Activated B cell treated with CpG ODN at 0.5 μM for 24 hours (primary cell): ENCODE measurements at places on chromosomes 5 and 9. TPM values are rescaled to one million over a fixed set of nuclear protein-coding genes. Genes with fewer than 3 reads are reported as not detected.
A peak's percentile ranks its signal among the peaks of the same experiment; 100 is the strongest.

TOR4A gene
- total RNA-seq, result 7.9 and 9.1 TPM in 2 replicates

FOXD1 gene
- 0.09 and 0.10 TPM in 2 replicates for total RNA-seq

NAIP gene
- 11.2 and 15.0 TPM in 2 replicates for total RNA-seq

CARD19 gene
- 13.7 and 15.6 TPM in 2 replicates for total RNA-seq

DNA sequence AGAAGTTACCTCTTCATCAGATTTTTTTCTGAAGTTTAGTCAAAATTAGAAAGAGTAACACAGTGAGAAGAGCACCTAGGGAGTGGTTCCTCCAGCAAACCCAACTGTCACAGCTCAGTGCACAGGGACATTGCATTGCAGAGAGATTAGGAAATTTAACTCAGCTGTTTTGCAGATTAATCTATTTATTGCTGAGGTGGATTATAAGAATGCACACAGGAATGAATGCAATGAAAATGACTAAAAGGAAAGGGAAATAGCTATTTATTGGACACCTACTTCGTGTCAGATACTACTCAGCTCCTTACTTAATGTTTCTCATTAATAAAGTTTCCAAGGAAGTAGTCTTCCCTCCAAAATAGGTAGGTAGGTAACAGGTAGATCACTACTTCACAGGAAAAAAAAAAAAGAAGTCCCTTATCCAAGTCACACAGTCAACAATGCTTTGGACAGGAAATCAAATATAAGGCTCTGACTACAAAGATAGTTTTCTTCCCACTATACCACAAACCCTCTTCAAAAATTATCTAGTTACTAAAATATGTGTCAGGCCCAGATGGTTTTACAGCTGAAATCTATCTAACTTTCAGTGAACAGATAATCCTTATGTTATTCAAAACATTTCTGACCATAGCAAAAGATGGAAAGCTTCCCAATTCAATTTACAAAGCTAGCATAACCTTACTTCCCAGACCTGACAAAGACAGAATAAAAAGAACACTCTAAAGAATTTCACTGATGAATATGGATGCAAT is 442.2 kb upstream of the MPDZ start:
- H3K4me3 ChIP-seq, result no peak overlapping the region
- H3K27ac ChIP-seq, result no peak overlapping the region
- H3K36me3 ChIP-seq, result no peaks in the 10 kb centered on the region
- no peak for DNase-seq
- no peaks in the 10 kb centered on the region for H3K27me3 ChIP-seq
- no peaks in the 10 kb centered on the region for H3K4me1 ChIP-seq

DNA sequence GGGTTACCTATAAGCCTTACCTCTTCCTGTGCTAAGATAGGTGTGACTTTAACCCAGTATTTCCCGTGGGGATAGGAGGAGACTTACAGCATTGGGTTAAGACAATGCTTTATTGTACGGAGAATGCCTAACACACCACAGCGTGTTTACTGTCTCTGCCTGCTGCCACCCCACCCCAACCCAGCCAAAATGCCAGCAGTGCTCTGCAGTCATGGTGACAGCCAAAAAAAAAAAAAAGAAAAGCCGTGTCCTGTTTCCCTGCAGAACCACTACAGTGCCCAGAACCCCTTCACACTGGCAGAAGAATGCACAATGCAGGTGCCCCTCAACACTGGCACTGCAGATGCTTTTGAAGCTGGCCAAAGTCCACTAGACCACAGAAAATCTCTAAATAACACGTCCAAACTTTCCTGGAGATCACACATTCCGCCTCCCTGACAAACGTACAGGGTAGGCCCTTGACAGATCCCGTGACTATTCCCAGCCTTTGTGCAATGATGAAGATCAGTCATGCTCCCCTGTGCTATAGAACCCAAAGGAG is 102.2 kb downstream of the SERINC5 start:
- no peak overlapping the region for H3K27ac ChIP-seq
- peaks cover 23% of the 10 kb centered on the region for H3K36me3 ChIP-seq
- DNase-seq, result no peak
- no peak overlapping the region for H3K4me3 ChIP-seq
- no peaks in the 10 kb centered on the region for H3K27me3 ChIP-seq
- H3K4me1 ChIP-seq, result peaks cover 7% of the 10 kb centered on the region

GRCh38 chr5:132734687-132735086 is 2.7 kb downstream of the KIF3A start:
- H3K4me3 ChIP-seq, result no peak overlapping the region
- H3K36me3 ChIP-seq, result peaks cover 16% of the 10 kb centered on the region
- H3K27ac ChIP-seq, result no peak overlapping the region
- DNase-seq, result no peak
- H3K4me1 ChIP-seq, result peaks cover 18% of the 10 kb centered on the region

GRCh38 chr9:130137081-130137640 is 35.0 kb upstream of the NCS1 start:
- H3K27me3 ChIP-seq, result no peaks in the 10 kb centered on the region
- no peak overlapping the region for H3K4me3 ChIP-seq
- H3K27ac ChIP-seq, result no peak overlapping the region
- H3K4me1 ChIP-seq, result peaks cover 13% of the 10 kb centered on the region
- H3K36me3 ChIP-seq, result peaks cover 39% of the 10 kb centered on the region

DNA sequence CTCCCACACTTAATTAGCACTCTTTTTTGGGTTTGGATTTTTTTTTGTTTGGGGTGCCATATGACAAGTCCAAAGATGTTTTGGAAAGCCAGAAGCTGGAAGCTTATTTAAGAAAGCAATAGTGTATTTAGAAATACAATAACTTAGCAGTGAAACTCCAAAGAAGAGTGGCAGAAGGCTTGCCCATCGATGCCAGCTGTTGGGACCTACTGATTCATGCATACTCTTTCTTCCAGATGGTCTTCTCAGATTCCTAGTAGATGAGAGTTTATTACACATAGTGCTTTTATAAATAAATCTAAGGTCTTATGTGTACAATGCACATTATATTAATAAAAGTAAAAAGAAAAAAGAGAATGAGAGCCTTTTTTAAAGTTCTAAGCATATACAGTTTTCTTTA is 374.6 kb downstream of the OSTF1 start:
- H3K27me3 ChIP-seq, result no peaks in the 10 kb centered on the region
- H3K4me3 ChIP-seq, result no peak overlapping the region
- DNase-seq, result no peak
- H3K27ac ChIP-seq, result no peak overlapping the region
- no peaks in the 10 kb centered on the region for H3K4me1 ChIP-seq

- no peak overlapping the region for H3K4me3 ChIP-seq
- no peak overlapping the region for H3K27ac ChIP-seq
- H3K36me3 ChIP-seq, result no peaks in the 10 kb centered on the region
- H3K4me1 ChIP-seq, result no peaks in the 10 kb centered on the region
- DNase-seq, result no peak
- no peaks in the 10 kb centered on the region for H3K27me3 ChIP-seq
Measured at GRCh38 chr5:136768457-136768856, 403.1 kb upstream of the TRPC7 start.

DNA sequence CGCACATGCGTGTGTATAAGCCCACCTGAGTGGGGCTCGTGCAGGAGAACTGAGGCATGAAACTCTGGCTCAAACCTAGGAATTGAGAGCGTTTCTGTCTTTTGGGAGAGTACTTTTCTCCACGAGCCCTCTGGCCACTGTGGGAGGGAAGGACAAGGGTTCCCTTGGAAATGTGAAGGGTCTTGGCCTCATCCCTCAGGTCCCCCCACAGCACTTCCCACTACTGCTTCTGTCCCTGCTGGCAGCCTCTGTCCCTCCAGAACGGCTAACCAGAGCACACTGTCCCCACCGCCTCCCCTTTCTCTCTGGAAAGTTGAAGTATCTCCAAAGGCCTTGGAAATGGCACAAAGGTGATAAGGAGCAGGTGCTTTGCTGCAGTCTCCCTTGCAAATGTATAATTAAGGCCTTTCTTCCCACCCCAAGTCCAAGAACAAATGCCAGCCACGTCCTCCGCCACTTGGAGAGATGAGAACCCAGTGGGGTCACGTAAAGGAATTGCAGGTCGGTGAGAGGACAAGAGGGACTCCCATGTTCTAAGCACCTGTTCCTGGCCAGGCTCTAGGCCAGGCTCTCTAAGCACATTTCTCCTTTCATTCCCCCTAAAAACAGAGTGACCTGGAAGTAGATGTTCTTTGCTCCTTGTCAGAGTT is 107.9 kb upstream of the LMX1B start:
- peaks cover 10% of the 10 kb centered on the region for H3K27me3 ChIP-seq
- no peak for DNase-seq
- H3K4me1 ChIP-seq, result peaks cover under 1% of the 10 kb centered on the region
- H3K36me3 ChIP-seq, result no peaks in the 10 kb centered on the region
- H3K27ac ChIP-seq, result no peak overlapping the region
- H3K4me3 ChIP-seq, result no peak overlapping the region

GRCh38 chr5:66886941-66887340 is 290.7 kb downstream of the MAST4 start:
- H3K4me1 ChIP-seq, result no peaks in the 10 kb centered on the region
- no peaks in the 10 kb centered on the region for H3K36me3 ChIP-seq
- H3K27me3 ChIP-seq, result peaks cover 5% of the 10 kb centered on the region
- no peak overlapping the region for H3K4me3 ChIP-seq
- no peak for DNase-seq

GRCh38 chr5:72845889-72846288 is 29.4 kb downstream of the TNPO1 start:
- H3K27me3 ChIP-seq, result no peaks in the 10 kb centered on the region
- H3K4me3 ChIP-seq, result no peak overlapping the region
- H3K27ac ChIP-seq, result no peak overlapping the region
- H3K36me3 ChIP-seq, result peaks cover 14% of the 10 kb centered on the region

DNA sequence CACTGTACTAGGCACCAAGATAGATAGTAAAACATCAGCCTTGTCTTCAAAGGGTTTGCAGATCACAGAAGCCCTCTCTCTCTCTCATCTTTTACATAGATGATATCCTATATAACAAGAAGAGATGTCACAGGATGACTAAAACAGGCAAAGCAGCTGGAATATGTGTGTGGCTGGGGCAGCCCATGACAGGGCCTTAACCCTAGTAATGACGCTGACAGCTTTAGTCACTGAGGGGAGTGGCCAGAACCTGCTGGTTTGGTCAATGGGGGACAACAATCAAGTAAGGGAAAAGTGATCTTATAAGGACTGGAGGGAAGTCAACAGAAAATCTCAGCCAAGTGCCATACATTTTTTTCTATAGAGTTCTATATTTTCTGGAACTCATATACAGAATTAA is 41.9 kb upstream of the RIC1 start:
- peaks cover 2% of the 10 kb centered on the region for H3K36me3 ChIP-seq
- H3K4me1 ChIP-seq, result peaks cover 96% of the 10 kb centered on the region
- no peaks in the 10 kb centered on the region for H3K27me3 ChIP-seq
- peak overlapping the region; percentile 99 for H3K27ac ChIP-seq
- peak overlapping the region; percentile 52 for H3K4me3 ChIP-seq

- DNase-seq, result no peak
- peak overlapping the region; percentile 71 for H3K27ac ChIP-seq
- peak overlapping the region; percentile 61 for H3K4me3 ChIP-seq
- no peaks in the 10 kb centered on the region for H3K36me3 ChIP-seq
- H3K4me1 ChIP-seq, result peaks cover 36% of the 10 kb centered on the region
Measured at GRCh38 chr9:136107155-136107952, 11.3 kb downstream of the TMEM250 start.

DNA sequence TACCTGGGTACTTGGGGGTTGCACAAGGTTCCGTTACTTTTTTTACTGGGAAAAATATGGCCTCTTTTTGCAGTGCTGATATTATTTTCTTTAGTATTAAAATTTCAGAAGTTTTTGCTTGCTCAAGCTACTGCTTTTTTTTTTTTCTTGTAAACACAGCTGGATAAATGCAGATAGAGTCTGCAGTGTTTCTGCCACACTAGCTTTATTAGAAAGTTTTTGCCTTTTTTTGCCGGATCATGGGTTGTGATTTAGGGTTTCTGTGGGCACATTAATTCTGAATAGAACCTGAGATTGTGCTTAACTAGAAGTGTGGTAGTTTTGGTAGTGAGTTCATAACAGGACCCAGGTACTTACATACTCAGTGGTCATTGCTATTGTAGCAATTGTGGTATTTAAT is 19.9 kb downstream of the KIAA1958 start:
- no peak overlapping the region for H3K27ac ChIP-seq
- DNase-seq, result no peak
- H3K4me1 ChIP-seq, result no peaks in the 10 kb centered on the region
- no peaks in the 10 kb centered on the region for H3K27me3 ChIP-seq
- H3K4me3 ChIP-seq, result no peak overlapping the region

DNA sequence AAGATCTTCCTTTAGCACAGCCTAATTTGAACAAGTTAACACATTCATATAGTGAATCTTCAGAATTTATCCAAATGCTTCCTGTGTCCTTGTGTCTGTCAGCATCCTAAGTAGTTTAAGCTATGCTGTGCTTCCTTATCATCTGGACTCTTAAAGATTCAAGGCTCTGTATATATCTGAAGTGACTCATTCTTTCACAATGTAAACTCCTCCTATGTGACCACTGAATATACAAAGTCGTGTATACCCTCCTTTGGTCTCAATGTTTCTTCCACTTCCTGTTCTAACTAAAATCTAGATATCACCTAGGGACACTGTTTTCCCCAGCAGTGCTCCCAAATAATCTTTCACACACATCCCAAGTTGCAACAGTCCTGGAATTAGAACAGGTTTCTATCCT is 935.7 kb upstream of the NUDT12 start:
- H3K4me1 ChIP-seq, result no peaks in the 10 kb centered on the region
- no peaks in the 10 kb centered on the region for H3K27me3 ChIP-seq
- DNase-seq, result no peak
- H3K36me3 ChIP-seq, result no peaks in the 10 kb centered on the region

GRCh38 chr9:115328228-115328627 is 210.3 kb upstream of the TNC start:
- no peaks in the 10 kb centered on the region for H3K27me3 ChIP-seq
- H3K4me3 ChIP-seq, result no peak overlapping the region
- no peaks in the 10 kb centered on the region for H3K36me3 ChIP-seq

DNA sequence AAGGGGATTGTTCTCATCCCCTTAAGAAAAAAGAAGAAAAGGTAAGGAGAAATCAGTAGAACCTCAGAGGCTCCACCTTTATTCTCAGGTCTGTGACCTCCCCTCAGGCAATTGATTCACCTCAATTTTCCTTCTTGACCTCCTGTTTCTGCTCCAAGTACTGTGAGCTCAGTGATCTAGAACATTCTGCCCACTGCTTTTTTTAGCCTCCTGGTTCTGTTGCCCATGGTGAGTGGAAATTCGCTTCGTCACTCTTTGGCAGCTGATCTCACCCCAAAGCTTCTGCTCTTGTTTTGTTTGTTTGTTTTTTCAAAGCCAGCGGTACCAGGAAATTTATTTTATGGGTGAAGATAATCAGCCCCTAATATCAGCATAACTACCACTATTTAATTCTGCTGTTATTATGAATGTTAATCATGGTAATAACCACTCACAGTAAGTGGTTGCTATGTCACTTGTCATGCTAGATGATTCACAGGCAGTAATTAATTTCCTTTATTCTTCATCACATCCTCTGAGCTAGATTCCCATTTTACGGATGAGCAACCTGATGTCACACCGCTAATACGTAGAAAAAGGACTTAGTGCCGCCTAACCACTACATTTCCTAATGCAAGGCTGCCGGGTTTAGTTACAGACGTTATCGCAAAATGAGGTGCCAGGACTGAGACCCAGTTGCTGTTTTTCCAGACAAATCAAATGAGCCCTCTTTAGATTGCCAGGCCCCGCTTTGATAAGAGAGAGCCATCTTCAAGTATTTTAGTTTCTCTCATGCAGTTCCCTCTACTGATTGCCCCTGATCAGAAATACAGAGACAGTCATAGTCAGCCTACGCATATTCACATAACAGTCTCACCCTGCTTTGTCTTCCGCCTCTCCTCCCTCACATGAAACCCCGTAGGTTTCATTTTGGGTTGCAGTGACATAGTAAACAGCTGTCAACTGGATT is 78.2 kb downstream of the CYFIP2 start:
- no peak for DNase-seq
- H3K4me1 ChIP-seq, result no peaks in the 10 kb centered on the region
- no peaks in the 10 kb centered on the region for H3K27me3 ChIP-seq

- no peak for DNase-seq
- no peak overlapping the region for H3K27ac ChIP-seq
- H3K27me3 ChIP-seq, result no peaks in the 10 kb centered on the region
- no peaks in the 10 kb centered on the region for H3K4me1 ChIP-seq
- peaks cover 73% of the 10 kb centered on the region for H3K36me3 ChIP-seq
- H3K4me3 ChIP-seq, result no peak overlapping the region
Measured at GRCh38 chr5:37701868-37702267, 138.0 kb downstream of the GDNF start.
